Stimulated activated CD8-positive, alpha-beta memory T cell treated with anti-CD3 and anti-CD28 coated beads, Interleukin-15, amount 100 ng/mL, for 4 hours (primary cell): ENCODE measurements at places on chromosomes 3 and 15.

DNA sequence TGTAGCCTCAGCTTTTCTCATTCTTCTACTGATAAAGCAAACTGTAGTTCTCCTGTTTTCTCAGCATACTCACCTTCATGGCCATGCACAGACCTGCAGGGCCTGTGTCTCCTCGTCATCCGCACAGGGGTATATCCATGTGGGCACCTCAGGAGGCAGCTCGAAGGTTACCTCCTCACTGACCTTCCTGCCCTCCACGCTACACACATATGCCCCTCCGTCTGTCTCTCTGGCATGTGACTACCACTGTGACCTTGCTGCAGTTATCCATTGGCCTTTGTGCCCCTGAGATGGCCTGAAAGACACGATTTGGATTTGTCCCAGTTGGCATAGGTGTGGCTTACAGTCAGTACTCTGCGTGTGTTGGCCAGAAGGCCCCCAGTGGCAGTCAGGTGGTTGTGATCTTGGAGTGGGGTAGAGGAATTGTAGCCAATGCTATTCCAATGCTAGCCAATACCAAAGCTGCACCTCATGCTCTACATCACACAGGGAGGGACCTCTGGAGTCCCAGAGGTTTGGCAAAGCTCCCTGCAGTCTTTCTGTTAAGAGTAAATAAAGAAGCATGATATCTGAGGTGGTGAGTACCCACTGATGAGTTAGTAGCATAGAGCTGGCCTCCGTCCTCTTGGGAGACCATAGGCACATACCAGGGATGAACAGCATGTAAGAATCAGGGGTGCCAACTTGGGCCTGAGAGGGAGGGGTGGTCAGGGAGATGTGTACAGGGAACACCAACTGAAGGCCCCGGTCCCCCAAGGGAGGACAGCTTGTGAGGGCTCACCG, 143.4 kb downstream of the EEFSEC start:
- no peak for DNase-seq

- DNase-seq, result no peak
Observed at GRCh38 chr3:71987828-71988227, 202.9 kb upstream of the PROK2 start.

- no peak for DNase-seq
Observed at GRCh38 chr3:195150181-195151118, 120.5 kb downstream of the XXYLT1 start.

GRCh38 chr15:72511536-72511935, 37.4 kb downstream of the ARIH1 start:
- DNase-seq, result no peak

DNA sequence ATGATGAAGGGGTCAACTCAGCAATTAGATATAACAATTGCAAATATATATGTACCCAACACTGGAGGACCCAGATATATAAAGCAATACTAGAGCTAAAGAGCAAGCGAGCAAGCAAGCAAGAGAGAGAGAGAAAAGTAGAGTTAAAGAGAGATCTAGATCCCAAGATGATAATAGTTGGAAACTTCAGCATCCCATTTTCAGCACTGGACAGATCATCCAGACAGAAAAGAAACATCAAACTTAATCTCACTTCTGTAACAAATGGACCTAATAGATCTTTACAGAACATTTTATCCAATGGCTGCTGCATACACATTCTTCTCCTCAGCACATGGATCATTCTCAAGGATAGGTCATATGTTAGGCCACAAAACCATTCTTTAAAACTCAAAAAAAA, 23.2 kb downstream of the PEAK1 start:
- no peak for DNase-seq

DNA sequence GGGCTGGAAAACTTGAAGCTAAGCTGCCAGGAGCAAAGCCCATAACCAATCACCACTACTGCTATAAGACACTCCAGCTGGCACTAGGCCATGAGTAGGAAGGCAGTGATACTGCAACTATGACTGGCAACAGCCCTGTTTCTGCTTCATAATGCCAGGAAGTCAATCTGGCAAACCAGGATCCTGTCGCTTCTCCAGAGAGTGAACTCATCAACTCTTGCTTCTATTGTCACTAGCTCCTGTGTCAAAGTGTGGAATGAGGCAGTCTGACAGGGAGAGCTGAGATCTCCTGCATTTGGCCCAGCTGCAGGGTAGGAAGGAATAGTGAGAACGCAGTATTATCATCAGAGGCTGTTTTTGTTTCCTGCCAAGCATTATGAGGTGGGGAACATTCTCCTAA, 105.3 kb downstream of the CTNNB1 start:
- DNase-seq, result no peak

GRCh38 chr3:57091521-57092273, 31.2 kb downstream of the SPATA12 start:
- DNase-seq, result no peak

DNA sequence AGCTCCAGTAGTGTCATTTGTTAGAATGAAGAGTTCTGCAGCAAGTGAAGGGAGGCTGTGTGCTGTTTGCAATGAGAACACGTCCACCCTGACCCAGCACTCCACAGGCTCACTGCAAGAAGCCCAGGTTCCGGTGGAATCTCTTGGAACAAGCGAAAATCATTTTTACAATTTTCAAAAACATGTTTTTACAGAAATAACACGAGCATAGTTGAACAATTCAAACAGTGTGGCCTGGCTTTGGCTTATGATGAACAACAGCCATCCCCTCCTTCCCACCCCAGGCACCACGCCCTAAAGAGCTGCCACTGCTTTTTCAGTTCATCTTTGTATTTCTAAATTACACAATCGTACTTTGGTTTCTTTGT, 59.5 kb upstream of the KY start:
- DNase-seq, result no peak

- DNase-seq, result no peak
Observed at GRCh38 chr3:77524946-77525682, 485.2 kb downstream of the ROBO2 start.

DNA sequence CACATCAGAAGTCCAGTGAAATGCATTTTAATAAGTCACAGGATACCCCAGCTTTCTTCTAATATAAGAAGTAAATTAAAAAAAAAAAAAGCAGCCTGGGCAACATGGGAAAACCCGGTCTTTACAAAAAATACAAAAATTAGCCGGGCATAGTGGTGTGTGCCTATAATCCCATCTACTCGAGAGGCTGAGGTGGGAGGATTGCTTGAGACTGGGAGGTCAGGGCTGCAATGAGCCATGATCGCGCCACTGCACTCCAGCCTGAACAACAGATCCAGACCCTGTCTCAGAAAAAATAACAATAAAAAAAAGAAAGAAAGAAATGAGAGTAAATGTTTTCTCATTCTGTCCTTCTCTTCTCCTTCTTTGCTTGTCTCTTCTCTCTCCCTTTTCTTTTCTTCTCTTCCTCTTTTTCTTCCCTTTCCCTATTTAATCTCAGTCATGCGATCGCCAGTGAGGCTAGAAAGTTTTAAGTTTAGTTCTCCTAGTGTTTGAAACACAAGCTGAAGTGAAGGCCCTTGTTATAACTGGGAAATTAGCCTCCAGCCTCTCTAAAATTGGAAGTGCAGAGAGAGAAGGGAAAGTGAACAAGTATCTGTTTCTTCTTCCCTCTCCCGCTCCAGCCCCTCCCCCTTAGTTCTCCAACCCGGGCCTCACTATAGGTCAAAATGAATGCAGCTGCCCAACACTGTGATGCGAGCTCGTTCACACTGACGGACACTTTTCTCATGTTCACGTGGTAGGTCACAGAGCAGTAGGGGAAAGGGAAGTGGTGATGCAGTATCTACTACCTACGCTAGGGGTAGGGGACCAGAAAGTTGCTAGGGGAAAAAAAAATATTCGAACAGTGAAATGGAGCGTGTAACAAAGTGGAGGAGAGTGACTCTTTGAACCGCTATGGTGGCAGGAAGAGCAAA, 23.5 kb upstream of the TSC22D2 start:
- DNase-seq, result no peak

DNA sequence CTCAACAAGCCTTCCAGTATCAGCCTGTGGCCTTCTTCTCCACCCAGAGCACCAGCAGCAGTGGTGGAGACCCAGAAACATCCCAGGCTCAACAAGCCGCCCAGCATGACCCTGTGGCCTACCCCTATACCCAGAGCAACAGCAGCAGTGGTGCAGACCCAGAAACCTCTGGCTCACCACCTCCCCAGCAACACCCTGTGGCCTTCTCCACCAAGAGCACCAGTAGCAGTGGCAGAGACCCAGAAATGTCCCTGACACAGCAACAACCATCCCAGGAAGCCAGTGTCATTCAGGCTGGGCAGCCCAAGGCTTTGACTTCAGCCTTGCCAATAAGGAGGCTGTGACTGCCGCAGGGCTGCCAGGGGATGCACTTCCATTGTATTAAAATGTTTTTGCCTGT, 16.3 kb upstream of the EMC3 start:
- DNase-seq, result no peak

DNA sequence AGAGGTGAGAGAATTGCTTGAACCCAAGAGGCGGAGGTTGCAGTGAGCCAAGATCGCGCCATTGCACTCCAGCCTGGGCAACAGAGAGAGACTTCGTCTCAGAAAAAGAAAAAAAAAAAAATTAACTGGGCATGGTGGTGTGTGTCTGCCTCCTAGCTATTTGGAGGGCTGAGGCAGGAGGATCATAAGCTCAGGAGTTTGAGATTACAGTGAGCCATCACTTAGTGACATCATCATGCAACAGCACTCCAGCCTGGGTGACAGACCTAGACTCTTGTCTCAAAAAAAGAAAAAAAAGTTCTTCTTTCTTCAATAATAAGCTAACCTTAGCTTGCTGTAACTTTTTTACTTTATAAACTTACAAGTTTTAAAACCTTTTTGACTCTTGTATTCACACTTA, 99.8 kb downstream of the SLMAP start:
- no peak for DNase-seq

DNA sequence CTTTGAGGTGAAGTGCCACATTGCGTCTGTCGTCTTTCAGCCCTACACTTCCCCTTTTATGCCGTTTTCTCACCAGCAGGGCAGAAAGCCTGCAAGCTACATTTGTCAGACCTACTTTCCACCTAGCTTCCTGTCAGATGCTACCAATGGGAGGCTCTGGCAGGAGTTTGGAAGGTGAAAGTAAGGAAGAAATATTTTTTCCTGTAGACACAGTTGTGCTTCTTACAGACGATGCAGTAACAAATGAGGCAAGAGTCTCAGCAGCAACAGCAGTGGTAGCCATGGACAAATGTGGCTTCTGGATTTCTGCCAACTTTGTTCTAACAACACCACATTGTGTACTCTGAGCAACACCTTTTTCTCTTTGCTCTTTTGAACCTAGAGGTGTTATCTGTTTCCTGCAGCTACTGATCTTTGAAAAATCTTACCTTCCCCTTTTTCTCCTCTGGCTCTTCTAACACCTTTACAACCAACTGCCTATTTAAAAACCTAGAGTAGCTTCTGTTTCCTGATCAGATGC, 70.6 kb upstream of the STT3B start:
- DNase-seq, result no peak

- DNase-seq, result no peak
Observed at GRCh38 chr15:83723216-83723615, 69.3 kb downstream of the ADAMTSL3 start.

GRCh38 chr3:23112491-23112890, 90.6 kb upstream of the UBE2E2 start:
- DNase-seq, result no peak

GRCh38 chr3:32450426-32450825, 52.2 kb downstream of the CMTM6 start:
- no peak for DNase-seq

GRCh38 chr15:60479361-60480110, 594 bp upstream of the ICE2 start:
- DNase-seq, result no peak
